ENCODE measurements at places on chromosomes 2 and 18.

DNA sequence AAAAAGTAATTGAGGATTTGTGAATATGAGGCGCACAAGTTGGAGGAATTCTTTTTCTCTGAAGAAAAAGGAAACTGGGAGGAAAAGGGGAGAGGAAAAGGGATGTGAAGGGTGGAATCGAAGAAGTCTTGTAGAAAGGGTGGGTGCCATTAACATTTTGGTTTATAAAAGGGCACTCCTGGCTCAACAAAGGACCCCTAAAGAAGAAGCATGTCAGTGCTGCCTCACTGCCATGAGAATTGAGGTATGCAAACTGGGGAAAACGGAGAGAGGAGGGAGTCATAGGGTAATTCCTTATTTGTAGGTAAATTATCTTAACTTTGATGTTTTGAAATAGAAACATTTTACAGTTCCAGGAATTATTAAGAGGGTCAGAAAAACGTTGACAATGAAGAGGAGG lies 207.2 kb downstream of the NAPG start:
- DNase-seq = no peak

DNA sequence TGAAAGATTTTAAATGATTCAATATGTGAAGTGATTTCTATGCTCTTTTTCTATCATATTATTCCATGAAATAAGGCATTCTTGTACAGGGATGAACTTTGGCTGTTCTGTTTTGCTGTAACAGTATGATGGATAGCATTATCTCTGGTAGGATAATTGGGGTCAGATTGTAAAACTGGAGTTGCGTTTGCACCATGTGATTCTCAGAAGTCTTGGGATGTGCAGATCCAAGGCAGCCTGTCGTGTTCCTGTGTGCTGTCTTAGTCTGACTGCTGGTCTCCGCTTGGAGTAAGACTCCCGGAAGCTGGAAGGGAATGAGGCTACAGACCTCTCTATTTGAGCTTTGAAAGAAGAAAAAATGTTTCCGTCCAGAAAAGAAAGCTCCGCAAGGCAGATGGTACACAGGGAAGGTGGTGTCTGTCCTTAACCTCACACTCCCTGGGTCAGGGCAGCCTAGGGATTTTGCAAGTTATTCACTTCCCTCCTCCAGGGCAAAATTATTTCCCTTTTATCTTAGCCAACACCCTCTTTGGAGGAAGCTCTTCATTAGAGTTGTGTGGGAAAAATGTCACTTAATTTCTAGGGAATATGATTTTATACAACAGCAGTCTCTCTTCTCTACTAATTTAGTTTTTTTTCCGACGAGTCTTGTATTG lies 250.6 kb downstream of the PTPRM start:
- no peak for DNase-seq

GRCh38 chr18:35422237-35422636 lies 45.1 kb upstream of the ZNF396 start:
- no peak for DNase-seq

GRCh38 chr2:179991344-179991743 lies 15.8 kb downstream of the CWC22 start:
- DNase-seq = no peak

GRCh38 chr2:85433511-85434089 lies 15.1 kb downstream of the SH2D6 start:
- no peak for DNase-seq

DNA sequence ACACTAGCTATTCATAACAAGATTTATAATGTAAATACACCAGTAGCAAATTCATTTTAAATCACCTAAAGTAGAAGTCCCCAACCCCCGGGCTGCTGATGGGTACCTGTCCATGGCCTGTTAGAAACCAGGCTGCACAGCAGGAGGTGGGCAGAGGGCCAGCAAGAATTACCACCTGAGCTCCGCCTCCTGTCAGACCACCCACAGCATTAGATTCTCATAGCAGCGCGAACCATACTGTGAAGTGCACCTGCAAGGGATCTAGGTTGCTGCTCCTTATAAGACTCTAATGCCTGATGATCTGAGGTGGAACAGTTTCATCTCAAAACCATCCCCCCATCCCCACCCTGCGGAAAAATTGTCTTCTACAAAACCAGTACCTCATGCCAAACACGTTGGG lies 71.3 kb downstream of the KANSL1L start:
- no peak for DNase-seq

- DNase-seq = no peak
Measured at GRCh38 chr18:23032030-23032582, 99.0 kb downstream of the RBBP8 start.

GRCh38 chr2:44822174-44822573 lies 119.3 kb upstream of the SIX3 start:
- DNase-seq = no peak

- no peak for DNase-seq
Measured at GRCh38 chr2:163662141-163662780, 73.5 kb downstream of the FIGN start.

DNA sequence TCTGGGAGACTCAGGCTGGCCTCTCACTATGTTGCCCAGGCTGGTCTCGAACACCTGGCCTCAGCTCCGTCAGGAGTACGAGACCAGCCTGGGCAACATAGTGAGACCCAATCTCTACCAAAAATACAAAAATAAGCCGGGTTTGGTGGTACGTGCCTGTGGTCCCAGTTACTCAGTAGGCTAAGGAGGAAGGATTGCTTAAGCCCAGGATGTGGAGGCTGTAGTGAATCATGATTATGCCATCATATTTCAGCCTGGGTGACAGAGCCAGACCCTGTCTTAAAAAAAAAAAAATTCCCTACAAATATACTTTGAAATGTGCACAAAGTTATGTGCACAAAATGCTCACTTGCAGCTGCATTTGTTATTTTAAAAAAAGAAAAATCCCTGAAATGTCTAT lies 26.3 kb upstream of the AGAP1 start:
- DNase-seq = no peak

Data from activated CD4-positive, CD25-positive, alpha-beta regulatory T cell (primary cell).